ENCODE measurements at places on chromosomes 1 and 21. TPM values are rescaled to one million over a fixed set of nuclear protein-coding genes. Genes with fewer than 3 reads are reported as not detected.

DNA sequence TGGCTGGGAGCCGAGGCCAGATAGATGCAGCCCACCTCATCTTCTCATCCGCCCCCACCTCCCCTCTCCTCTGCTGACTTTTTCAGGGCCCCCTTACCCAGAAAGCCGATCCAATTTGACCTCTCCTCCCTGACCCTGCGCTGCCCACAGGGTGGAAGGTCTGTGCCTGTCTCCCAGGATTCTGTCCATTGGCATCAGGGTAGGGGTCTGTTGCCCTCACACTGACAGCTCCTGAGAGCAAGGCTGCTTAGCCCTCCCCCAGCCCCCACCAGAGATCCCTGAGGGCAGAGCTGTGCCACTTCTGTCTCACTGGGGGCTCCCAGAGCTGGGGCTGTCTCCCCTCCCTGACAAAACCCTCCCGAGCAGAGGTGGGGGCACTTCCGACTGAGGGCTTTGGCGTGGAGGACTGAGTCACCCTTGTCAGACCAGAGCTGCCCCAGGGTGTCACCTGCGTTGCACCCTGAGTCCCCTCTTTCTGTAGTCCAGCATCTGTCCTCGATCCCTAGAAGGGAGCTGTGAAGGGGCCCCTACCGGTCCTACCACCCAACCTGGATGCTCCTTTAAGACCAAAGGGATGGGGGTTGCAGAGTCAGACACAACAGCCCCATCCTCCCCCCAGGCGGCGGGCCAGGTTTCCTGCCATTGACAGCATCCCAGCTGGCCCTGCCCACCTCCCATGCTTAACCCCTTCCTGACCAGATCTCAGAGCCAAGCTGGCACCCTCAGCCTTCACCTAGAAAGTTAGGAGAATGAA is 2.4 kb upstream of the FAM110D start:
- DNase-seq = peak; percentile 90

DNA sequence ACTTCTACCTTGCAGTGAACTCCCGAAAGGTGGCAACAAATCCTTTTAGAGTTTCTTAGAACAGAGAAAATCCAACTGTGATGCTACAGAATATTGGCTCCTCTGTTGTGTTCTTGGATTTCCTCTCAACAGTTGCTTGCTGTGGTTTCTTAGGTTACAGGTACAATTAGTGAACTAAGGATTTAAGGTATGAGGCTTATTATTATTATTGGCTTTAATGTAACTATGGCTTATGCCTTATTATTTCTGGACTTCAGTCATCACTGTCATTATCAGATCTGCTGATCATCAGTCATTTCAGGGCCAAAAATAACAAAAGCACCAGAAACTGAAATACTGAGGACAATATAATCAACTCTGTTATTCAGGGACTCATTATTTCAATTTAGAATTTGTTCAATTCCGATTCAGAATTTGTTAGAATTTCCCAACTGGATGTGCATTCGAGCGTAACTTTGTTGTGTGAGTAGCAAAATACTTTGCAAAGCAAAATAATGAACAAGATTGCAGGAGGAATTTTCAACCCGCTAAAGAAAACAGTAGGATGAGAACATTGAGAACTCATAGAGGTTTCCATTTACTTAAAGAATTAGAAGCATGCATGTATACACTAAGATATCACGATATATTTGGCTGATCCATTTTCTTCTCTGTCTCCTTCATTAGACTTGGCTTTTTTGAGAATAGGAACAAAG is 65.5 kb upstream of the AK4 start:
- DNase-seq = no peak

DNA sequence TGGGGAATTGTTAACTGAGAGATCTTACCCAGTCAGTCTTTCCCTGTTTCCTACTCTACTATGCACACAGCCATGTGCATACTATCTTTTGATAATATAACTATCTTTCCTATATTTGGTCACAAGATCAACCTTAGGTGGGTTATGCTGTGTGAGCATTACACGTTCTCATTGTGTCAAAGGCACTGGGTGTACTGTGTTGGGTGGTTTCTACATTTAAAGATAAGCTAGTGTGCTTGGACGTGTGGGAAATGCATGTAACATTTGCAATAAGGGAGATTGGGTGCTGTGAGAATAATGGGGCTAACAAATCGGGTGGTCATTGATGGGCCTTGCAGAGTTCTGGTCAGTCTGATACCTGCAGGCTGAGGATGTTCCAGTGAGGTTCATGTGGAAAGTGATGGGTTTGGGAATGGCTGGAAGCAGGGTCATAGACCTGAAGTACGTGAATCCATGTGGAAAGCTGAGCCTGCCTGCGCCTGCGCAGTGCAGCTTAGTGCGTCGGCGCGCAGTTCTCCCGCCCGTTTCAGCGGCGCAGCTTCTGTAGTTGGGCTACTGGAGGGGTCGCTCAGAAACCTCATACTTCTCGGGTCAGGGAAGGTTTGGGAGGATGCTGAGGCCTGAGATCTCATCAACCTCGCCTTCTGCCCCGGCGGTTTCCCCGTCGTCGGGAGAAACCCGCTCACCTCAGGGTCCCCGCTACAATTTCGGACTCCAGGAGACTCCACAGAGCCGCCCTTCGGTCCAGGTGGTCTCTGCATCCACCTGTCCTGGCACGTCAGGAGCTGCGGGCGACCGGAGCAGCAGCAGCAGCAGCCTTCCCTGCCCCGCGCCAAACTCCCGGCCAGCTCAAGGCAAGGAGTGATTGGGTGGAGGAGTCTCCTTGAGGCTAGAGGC is at the start of gene MSH4:
MSH4 (plus strand) TSS at position 507 of the 897 bp plus-strand sequence; CDS start at position 611, 104 bp downstream.
- peak; percentile 11 for DNase-seq

DNA sequence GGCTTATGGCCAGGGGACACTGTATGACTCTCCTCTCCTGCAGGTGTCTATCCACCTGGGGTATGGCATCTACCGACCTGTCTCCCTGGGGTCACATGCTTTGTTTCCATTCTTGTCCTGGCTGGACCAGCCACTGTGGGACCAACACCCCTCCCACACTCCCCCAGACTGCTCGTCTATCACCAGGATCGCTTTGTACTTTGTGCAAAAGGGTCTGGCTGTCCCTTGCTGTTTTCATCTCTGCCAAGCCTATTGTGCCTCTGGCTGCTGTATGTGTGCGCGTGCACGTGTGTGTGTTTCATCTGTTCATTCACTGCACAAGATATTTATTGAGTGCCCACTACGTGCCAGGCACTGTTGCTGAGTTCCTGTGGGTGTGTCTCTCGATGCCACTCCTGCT is 25.5 kb downstream of the ETNK2 start:
- DNase-seq = peak; percentile 45

DNA sequence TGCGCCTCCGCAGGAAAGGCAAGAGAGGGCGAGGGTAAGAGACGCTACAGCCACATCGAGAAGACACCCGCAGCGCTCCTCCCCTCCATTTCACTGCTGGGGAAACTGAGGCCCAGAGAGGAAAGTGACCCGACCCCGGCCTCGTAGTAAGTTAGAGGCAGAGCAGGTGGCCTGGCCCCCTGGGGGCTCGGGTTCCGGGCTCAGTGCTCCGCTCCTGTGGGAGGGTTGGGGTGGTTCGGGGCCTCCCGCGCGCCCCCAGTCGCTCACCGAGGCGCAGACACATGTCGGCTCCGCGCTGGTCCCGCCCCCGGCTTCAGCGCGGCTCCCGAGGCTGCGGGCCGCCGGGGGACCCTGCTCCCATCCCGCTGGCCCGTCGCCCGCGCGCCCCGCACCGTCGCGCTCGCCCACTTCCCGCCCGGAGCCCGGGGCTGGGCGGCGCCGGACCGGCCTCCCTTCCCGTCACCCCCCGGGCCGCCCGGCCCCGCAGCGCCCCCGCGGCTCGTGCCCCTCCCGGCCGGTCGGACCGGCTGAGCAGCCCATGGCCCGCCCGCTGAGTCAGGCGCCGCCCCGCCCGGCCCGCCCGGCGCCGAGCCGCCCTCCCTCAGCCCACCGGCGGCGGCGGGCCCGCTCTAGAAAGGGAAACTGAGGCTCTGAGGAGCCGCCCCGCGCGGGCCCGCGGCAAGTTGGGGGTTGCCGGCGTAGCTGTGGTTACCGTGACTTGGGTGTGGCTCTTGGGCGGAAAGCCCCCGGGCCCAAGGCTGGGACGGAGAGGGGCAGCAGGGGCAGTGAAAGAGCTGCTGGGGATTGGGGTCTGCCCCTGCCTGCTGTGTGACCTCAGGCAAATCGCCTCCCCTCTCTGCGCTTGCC is at the start of gene TMEM54:
TMEM54 (minus strand) TSS at position 434 of the 867 bp plus-strand sequence; CDS start at position 283, 151 bp downstream.
- peak; percentile 83 for DNase-seq

DNA sequence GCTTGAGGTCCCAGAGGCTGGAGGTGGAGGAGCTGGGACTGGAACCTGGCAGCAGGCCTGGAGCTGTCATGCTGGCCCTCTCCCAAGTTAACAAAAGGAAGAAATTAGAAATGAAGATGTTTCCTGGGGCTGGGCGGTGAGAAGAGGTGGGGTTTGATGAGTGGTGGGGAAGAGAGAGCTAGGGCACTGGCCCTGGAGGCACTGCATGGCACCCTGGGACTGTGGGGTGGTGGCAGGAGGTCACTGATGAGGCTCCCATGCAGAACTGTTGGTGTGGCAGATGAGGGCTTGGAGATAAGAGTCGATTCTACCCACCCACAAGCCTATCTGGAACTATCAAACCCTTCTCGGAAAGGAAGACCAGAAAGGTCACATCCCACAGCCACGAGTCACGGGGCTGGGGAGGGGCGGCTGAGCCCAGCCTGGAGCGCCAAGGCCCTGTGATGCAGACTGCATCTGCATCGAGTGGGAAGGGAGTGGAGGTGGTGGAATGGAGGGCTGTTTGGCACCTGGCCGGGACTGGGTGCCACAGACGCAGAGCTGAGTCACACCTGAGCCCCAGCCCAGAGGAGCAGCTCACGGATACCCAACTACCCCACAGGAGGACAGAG is 29.4 kb downstream of the MRPL37 start:
- DNase-seq = peak; percentile 62

- DNase-seq = peak; percentile 51
These were observed 59.9 kb upstream of the CACNA1E start for GRCh38 chr1:181423301-181423918.

DNA sequence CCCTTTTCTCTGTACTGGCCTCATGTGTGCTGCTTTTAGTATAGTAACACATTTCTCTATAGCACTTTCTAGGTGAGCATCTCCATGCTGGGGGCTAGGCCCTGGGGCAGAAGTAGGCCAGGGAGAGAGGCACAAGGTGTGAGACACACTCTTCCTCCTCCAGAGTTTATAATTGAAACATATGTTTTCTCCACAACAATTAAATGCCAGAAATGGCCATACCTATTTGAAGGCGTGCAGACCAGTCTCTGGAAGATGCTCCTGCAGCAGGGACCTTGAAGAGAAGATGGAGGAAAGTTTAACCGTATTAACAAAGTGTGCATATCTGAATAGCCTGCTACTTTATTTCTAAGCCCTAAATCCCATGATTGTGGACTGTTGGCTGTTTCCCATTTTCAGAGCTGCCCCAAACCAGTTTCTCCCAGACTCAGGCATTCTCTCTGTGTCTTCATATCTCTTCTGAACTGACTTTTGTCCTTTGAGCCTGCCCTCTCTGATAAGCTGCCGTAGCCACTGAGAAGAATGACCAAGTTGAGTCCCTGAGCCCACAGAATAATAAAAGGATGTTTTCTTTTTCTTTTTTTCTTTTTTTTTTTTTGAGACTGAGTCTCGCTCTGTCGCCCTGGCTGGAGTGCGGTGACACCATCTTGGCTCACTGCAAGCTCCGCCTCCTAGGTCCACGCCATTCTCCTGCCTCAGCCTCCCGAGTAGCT is 81.3 kb downstream of the LRRC8D start:
- no peak for DNase-seq

The CACNA1S gene
- not detected for polyA plus RNA-seq

The PLPP3 gene
- polyA plus RNA-seq = 32.2 TPM

The SPAG17 gene
- not detected for polyA plus RNA-seq

The MIXL1 gene
- not detected for polyA plus RNA-seq

The EPHA10 gene
- polyA plus RNA-seq = 0.06 TPM

The TCHH gene
- not detected for polyA plus RNA-seq

The LEFTY2 gene
- polyA plus RNA-seq = not detected

The OR14K1 gene
- not detected for polyA plus RNA-seq

Measured in SK-N-SH (cell line).